Transverse colon (tissue), 4 donors: ENCODE measurements at places on chromosomes 7 and 10. TPM values are rescaled to one million over a fixed set of nuclear protein-coding genes. Genes with fewer than 3 reads are reported as not detected.

LRRC18 gene
- total RNA-seq: not detected

STEAP2 gene
- total RNA-seq: 22.4 TPM

DPYSL4 gene
- total RNA-seq: not detected

POLR2J2 gene
- total RNA-seq: 6.7 TPM

LRRN3 gene
- 0.32 TPM for total RNA-seq

NODAL gene
- not detected for total RNA-seq

LIPM gene
- not detected for total RNA-seq

CNPY1 gene
- not detected for total RNA-seq

ITPRID1 gene
- 5.9 TPM for total RNA-seq

SLC37A3 gene
- total RNA-seq: 132 TPM

DNA sequence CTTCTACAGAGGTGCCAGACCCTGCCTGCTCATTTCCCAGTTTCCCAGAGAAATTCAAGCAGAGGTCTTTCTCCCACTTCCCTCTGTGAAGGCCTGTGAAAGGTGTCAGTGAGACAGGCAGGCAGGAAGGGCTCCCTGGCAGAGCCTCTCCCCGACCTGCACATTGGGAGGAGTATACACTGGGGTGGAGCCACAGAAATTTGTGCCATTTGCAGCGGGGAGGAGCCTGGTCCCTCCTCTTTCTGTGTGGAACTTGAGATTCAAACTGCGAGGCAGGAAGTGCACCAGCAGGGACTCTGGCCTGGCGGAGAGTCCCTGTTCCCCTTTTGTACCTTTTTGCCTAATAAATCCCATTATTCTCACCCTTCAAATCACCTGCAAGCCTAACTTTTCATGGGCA is 54.6 kb upstream of the OPN4 start:
- DNase-seq: peak; percentile 64

GRCh38 chr10:111956841-111957240 is 226.7 kb downstream of the GPAM start:
- no peak for DNase-seq

GRCh38 chr10:97574374-97575126 is 2.0 kb downstream of the ANKRD2 start:
- DNase-seq: peak; percentile 52

- DNase-seq: no peak
Measured at GRCh38 chr10:94397549-94398370, 4.6 kb upstream of the TBC1D12 start.

GRCh38 chr7:80346704-80347103 is 165.2 kb downstream of the GNAT3 start:
- DNase-seq: no peak

DNA sequence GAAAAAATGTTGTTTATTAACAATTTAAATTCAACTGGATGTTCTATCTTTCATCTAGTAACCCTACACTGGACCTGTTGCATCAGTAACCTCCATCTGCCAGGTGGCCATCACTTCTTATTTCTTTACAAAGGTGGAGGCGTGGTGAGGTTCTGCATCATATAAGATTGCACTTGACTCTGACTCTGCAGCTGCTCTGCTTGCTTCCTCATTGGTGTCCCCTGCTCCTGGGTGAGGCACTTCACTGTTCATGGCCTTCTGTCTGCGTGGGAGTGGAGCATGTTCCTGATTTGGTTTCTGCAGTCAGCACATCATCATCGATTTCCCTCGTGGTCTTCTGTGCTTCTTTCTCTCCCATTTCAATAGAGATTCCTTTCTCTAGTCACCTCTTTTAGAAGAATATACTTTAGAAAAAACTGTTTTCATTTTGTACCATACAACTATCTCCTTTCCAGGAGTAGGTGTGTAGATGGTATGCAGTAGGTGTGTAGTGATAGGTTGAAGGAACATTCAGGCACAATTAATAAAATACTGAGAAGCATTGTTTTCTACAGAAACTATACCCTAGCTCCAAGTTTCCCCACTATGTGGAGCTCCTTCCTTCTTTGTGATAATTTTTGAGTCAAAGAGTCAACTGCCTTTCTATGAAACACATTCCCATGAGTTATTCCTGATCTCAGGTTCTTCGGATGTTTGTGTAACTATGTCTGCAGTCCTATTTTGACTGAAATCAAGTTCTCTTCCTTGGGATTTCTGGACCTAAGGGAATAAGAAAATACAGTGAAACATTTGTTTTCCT is 231.7 kb upstream of the CNTNAP2 start:
- DNase-seq: no peak

DNA sequence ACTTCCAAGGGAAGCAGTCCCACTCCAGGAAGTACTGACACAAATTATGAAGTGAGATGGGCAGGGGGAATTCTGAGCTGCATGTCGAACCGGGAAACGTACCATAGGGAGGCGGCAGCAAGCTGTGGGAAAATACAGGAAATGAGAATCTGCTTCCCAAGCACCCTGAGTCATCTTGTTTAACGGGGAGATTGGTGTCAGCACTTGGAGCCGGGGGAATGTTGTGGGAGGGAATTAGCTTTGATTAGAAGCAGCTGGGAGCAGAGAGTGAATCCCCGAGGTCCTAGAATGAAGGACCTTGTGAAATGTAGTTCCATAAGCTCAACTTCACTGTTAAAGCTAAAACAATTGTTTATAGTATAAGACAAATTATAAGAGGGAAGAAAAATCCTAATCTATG is 141.4 kb upstream of the PRKCQ start:
- DNase-seq: peak; percentile 29

GRCh38 chr7:24191362-24191761 is 92.6 kb upstream of the NPY start:
- DNase-seq: no peak

GRCh38 chr7:47347816-47348385 is 234.0 kb downstream of the TNS3 start:
- DNase-seq: peak; percentile 2

GRCh38 chr10:59135275-59135674 is 41.2 kb upstream of the PHYHIPL start:
- no peak for DNase-seq

DNA sequence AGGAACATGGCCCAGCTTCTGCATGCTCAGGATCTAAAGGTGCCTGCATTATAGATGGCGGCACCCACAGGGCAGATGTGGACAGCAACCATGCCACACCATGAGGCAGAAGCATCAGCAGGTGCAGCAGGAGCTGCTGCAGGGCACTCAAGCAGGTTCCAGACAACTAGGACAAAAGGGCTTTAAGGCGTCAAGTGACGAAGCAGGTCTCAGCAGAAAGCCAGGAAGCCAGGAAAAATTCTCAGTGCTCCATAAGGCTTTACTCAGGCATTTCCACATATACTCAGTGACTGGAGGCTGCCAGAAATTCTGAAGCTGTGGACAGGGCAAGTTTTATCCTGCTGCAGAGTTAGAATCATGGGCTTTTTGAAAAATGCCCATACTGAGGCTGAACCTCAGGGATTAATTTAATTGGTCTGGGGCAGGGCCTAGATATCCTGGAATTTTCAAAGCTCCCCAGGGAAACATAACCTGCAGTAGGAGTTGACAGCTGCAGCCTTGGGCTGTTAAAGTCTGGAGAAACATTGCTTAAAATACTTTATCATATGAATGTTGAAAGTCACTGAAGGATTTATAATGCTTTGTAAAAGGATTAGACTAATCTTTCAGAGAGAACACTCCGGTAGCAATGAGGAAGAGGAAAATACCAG is 68.1 kb upstream of the RNF148 start:
- no peak for DNase-seq

GRCh38 chr10:113274176-113274829 is 278.6 kb upstream of the HABP2 start:
- DNase-seq: no peak

GRCh38 chr7:65827366-65827765 is 45.5 kb upstream of the VKORC1L1 start:
- no peak for DNase-seq

GRCh38 chr7:7185371-7185989 is 3.1 kb downstream of the C1GALT1 start:
- DNase-seq: no peak

- no peak for DNase-seq
Measured at GRCh38 chr10:95235676-95236067, 41.6 kb downstream of the ACSM6 start.

DNA sequence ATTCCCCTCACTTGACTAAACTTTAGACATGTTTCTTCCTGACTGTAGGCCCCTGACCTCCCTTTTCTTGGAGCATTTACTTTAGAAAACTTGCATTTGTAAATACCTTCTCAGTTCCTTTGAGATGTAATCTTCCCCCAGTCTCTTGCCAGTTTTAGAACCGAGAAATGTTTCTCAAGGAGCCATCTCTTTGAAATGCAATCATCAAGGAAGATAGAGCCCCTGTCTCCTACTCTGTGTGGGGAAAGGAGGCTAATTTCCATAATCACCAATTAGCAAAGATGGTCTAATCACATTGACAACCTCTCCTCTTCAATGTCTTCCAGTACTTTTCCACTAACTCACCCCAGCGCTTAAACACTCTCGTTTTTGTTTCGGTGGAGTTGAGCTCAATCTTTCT is 70.0 kb upstream of the SMIM30 start:
- DNase-seq: no peak

- no peak for DNase-seq
Measured at GRCh38 chr7:137020351-137020750, 151.9 kb downstream of the CHRM2 start.

DNA sequence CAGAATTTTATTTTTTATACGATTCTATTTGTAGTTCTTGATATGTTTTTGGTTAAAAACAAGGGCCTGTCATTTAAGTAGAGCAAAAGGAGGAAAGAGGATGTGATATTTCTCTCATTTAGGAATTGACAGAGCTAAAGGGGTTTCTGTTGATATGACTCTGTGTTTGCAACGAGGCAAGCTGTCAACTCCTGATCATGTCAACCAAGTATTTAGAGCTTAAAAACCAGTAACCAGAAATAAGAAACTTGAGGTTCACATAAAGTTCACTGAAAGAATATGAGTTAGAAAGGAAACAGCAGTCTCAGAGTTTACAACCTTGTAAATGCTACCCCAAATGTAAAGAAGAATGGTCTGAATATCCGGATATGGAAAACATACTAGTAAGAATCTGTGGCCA is 434.2 kb downstream of the PARD3 start:
- no peak for DNase-seq

DNA sequence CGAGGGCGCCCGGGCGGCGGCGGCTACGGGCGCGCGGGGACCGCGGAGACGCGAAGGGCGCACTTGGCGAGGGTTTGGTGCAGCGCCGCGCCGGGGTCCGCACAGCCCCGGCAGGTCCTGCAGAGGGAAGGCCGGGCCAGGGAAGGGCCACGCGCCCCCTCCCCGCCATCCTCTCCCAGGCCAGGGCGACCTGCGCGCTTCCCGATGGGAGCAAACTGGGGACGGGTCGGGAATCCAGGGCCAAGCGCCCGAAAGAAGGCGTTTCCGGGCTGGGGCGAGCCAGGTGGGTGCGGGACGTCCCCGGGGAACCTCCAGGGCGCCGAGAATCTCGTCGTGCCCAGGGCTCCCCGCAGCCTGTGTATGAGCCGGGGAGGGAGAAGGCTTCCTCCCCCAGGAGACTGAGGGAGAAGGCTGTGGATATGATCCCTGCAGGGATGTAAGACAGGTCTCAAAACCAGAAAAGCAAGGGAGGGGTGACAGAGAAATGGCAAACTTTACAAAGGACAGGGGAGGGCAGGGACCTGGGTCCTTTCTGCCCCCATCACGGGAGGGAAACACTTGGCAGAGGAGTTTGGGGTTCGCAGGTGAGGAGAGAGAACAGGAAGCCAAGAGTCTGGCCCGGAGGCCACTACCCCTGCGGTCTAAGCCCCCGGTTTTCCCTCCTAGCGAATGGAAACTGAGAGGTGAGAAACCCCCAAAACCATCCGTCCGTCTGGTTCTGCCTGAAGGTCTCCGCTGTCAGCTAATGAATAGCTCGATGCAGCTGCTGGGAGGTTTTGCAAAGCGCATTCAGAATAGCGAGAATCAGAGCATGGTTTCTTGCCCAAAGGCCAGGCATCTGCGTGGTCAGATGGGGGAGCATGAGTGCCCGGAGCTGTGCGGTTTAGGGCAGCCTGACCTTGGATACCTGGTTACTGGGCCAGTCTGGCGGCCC is 674 bp downstream of the AMZ1 start:
- DNase-seq: no peak
